ENCODE measurements at places on chromosomes 4 and X.

DNA sequence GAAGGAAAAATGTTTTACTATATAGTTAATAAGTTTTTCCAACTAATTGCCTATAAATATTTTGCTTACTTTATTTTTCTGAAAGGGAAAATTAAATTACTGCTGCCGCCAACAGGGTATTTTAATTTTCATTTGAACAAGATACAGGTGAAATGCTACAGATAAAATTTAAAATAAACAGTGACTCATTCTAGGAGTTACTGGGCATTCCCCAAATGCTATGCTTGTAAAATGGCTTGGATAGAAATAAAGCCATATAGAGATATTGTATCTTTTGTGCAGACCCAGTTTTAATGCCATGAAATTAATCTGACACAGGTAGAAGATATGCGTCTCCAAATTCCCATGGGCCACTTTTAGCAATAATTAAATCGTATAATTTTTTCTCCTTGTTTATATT lies 144.5 kb downstream of the NAP1L3 start:
- no peak for DNase-seq

- DNase-seq: no peak
These were observed 182.8 kb downstream of the BANK1 start for GRCh38 chr4:101973361-101973760.

DNA sequence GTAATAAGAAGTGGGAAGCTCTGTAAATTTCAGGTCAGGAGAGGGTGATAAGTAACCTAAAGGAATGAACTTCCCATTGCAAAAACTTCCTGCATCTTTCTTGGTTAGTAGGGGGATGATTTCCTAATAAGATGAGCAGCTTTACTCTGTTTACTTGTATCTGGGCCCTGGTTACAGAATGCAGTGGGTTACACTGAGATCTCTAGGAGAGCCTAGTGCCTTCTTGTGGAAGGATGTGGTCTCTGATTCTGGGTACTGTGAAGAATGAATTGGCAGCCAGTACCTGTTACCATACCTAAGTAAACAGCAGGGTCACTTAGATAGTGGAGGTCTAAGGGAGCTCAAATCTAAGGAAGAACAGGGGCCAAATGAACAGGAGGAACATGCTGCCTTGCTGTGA lies 320.6 kb downstream of the ARHGAP10 start:
- no peak for DNase-seq

DNA sequence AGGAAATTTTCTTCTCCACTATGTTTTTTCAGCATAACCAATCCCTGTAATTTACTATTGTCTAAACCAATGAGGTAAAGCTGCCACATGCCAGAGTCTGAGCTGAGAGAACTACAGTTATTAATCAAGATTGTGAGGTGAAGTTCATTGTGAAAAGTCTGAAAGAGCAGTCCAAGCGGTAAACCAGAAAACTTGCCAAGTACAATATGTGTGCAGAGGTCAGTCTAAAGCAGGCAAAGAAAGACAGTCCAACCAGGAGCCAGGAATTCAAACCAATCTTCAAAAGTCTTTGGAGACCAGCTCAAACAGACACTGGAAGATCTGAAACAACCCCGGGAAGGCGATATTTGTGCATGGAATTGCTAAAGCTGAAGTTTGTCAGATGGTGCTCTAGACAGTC lies 229.1 kb upstream of the POU3F4 start:
- DNase-seq: no peak

- DNase-seq: peak; percentile 54
These were observed 1.7 kb downstream of the HCFC1 start for GRCh38 chrX:153969904-153970356.

GRCh38 chr4:99832321-99832720 lies 15.7 kb downstream of the DAPP1 start:
- no peak for DNase-seq

GRCh38 chr4:43992552-43992951 lies 456.1 kb downstream of the KCTD8 start:
- no peak for DNase-seq

DNA sequence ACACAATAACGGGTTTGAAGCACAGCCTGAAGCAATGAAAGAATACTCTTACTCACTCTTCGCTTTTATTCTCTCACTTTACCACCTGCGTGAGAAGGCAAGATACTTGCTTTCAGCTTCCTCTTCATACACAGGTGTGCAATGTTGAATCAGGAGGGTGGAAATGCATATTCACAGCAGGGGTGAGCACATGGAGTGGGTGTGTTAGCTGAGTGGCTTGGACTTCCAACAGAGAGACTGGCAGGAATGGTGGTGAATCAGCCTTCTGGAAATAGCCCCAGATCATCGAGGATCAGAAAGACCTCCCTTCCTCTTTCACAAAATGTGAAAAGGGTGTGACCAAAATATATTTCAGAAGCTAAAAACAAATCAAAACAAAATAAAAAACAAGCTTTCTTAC lies 521.2 kb downstream of the STIM2 start:
- DNase-seq: no peak

DNA sequence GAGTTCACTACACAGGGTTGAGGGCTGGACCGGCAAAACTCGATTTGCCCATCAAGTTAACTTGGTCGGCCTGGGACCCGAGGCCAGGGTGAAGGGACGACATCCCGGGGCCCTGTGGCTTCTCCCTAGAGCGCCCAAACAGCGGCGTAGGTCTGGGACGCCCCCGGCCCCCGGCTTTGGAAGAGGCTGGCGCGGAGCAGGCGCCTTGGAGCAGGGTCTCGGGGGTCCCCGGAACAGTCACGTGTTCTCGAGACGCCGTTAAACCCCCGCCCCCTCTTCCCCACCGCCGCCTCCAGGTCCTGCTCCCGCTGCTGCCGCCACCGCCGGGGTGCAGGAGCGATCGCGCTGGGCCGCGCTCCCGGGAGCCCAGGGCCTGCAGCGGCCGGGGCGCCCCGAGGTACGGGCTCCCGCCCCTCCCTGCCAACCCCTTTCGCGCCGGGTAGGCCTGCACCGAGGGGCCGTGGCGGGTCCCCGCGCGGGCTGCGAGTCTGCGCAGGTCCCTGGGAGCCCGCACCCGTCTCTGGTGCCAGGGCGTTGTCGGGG lies at the start of gene NPY5R:
TSS of gene NPY5R (plus strand) at position 289 of the 543 bp plus-strand sequence. CDS start 6,382 bp downstream, outside the sequence.
- no peak for DNase-seq

- DNase-seq: no peak
These were observed 120.9 kb downstream of the CHIC2 start for GRCh38 chr4:53943345-53944085.

- DNase-seq: no peak
These were observed 554.6 kb upstream of the BOD1L1 start for GRCh38 chr4:14182148-14182547.

GRCh38 chr4:56786955-56787354 lies 34.5 kb downstream of the SPINK2 start:
- DNase-seq: no peak

DNA sequence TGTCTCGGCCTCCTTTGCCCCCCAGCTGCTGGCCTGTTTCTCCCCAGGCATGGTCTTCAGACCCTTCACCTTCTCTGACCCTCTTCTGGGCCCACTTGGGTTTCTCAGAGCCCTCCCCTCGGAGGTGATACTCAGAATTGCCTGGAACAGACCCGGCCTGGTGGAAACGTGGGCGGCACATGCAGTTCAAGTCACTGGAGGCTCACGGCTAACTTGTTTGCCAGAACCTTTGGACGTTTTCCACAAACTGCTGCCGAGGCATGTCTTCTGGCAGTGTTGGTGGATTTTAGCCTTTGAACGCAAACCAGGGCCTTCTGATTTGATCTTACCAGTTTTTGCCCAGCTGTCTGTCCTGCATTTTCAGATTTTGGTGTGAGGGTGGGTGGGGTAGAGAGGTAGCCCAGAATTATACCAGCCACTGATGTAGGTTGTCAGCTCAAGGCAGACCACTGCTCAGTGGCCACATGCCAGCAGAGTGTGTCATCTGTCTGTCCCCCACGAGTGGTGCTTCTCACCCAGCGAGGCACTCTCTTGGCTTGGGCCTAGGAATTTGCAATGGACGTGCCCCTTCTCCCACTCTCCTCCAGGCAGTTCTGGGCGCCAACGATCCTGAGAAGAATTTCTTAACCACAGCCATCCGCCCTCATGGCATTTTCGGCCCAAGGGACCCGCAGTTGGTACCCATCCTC lies 32.5 kb upstream of the ZNF185 start:
- DNase-seq: no peak

DNA sequence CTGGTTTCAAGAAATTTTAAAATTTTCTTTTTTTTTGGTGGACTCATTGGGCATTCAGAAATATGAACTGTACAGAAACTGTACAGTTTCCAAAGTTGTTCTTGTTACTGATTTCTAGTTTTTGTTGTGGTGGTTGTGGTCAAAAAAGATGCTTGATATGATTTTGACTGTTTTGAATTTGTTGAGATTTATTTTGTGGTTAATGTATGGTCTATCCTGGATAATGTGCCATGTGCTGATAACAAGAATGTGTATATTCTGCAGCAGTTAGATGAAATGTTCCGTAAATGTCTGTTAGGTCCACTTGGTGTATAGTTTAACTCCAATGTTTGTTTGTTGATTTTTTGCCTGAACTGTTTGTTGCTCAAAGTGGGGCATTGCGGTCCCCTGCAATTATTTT lies 127.6 kb upstream of the NUDT6 start:
- no peak for DNase-seq

DNA sequence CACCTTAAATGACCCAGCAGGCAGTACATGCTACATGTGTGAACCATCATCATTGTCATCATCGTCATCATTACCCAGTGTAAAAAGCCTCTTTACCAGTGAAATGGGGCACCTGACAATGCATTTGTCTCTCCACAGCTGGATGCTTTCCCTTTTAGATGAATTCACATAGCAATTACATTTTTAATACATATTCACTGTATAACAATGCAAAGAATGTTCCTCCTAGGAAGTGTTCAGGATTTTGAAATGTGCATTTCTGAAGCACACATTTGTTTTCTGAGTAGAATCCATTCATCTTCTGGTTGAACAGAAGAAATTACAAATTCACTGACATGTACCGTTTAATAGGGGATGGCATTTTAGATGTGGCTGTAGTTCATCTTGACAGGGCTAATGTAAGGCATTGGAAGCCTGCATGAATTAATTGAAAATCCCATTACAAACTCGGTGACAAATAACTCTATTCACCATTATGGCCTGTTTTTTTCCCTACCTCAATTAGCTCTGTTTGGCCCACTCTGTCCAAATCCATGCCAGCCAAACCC lies 111.1 kb downstream of the SH3RF1 start:
- no peak for DNase-seq

GRCh38 chr4:5892323-5893003 lies 423 bp downstream of the CRMP1 start:
- DNase-seq: no peak

- DNase-seq: no peak
These were observed 24.1 kb downstream of the FAM47E start for GRCh38 chr4:76275486-76276124.

GRCh38 chr4:157689476-157689875 lies 468.9 kb downstream of the GRIA2 start:
- DNase-seq: no peak

DNA sequence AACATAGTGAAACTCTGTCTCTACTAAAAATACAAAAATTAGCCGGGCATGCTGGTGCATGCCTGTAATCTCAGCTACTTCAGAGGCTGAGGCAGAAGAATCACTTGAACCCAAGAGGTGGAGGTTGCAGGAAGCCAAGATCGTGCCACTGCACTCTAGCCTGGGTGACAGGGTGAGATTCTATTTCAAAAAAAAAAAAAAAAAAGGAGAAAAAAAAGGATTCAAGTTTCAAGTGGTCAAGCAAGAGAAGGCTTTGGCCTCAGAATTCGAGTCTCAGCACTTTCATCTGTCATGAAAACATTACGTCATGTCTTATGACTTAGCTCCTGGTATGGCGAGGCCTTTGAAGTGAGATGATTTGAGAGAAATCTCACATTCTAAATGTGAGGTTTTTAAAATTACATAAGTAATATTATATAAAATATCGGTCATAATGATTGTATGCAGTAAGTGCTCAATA lies 21.2 kb upstream of the DHRSX start:
- no peak for DNase-seq

DNA sequence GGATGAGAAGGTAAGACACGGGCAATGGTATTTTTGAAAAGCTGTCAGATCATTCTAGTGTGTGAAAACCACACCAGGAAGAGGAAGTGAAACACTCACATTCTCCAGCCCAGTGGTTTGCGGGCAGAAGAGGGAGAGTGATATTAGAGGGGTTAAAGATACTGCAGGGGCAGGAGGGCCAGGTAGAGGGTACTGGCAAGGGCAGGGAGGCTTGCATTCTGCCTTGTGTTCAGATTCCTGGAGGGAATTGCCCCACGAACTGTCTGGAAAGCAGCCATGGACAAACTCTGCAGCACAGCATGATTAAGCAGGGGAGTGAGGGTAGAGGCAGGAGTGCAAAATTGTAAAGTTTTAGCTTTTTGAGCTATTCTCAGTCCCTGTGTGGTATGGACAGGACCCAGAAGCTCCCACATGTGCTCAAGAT lies 30.9 kb downstream of the NIPAL1 start:
- peak; percentile 70 for DNase-seq

DNA sequence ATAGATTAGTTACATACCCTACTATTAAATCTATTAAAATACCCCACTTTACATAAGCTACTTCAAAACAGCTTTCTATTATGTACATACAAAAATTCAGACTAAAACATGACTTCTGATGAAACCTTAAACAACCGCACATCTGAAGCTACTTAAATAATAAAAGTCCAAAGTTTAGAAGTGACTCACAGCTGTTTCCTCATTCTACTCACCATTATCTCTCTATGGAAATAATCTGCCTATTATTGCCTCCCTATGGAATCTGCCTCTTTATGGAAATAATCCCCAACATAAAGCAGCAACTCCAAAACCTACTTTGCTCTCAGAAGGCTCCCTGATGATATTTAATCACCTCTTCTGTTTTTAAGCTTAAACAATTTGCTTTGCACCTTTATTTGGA lies 15.7 kb upstream of the BANK1 start:
- DNase-seq: no peak

GRCh38 chr4:187183346-187183745 lies 459.7 kb upstream of the FAT1 start:
- no peak for DNase-seq

DNA sequence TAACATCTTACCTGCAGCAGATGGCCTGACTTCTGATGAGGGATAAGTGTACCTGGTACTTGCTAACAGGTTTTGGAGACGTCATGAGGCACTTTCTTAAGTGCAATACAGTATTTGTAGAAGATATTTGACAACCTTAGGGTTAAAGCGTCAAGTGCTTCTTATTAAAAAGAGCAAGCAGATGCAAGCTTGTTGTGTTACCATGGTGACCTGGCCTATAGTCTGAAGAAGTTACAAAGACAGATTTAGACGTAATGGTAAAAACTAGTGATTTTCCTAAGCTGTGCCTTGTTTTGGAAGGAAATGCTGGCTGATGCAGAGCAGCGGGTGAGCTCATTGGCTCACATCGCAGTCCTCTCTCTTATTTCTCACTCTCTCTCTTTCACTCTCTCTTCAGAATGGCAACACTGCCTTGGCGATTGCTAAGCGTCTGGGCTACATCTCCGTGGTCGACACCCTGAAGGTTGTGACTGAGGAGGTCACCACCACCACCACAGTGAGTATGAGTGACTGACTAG lies 243.6 kb downstream of the ANK2 start:
- DNase-seq: no peak

- DNase-seq: no peak
These were observed 9.3 kb upstream of the MAOA start for GRCh38 chrX:43646800-43647199.

- no peak for DNase-seq
These were observed 3.3 kb upstream of the GASK1B start for GRCh38 chr4:158176108-158176507.

All from activated naive CD8-positive, alpha-beta T cell treated with anti-CD3 and anti-CD28 coated beads, Interleukin-2, amount 10 ng/mL, durations not matched to agents 7 days and 5 days (primary cell).